ENCODE measurements at places on chromosomes 13 and 19.
A peak's percentile ranks its signal among the peaks of the same experiment; 100 is the strongest.

DNA sequence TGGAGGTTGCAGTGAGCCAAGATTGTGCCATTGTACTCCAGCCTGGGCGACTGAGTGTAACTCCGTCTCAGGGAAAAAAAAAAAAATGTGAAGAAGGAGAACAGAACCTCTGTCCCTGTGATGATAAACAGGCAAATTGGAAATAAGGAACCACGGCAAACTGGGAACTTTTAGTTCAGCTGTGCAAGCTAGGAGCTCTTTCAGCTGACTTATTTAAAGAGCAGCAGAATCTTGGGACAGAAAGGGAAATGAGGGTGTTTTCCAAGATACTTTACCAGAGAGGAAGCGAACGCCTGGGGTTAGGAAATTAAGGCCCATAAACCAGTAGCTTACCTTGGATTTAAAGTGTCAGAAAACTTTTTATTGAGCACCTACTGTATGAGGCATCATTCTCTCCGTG, 3.0 kb upstream of the UPF1 start:
- no peak for DNase-seq

GRCh38 chr13:51747438-51748434, 56.2 kb downstream of the DHRS12 start:
- no peak for DNase-seq

GRCh38 chr13:99446242-99446641, 55.0 kb upstream of the TM9SF2 start:
- no peak for DNase-seq

GRCh38 chr13:101065329-101065728, 351.0 kb downstream of the NALCN start:
- DNase-seq, result no peak

DNA sequence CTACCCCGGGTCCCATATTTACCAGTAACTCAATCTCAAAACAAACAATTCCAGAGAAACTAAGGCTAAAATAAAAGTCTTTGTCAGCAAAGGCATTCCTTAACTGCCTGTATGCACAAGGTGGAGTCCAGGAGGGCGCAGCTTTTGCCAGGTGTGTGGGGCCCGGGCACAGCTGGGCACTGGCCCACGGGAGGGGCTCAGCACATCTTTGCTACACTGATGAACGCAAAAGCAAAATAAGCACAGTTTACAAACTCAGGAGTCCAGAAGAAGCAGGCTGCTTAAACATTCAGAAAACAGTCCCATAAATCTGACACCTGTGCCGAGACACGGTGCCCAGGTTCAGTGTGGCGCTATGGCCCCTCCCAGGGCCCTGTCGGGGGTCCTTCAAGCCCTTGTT, 70.8 kb downstream of the SLC7A1 start:
- DNase-seq, result no peak

DNA sequence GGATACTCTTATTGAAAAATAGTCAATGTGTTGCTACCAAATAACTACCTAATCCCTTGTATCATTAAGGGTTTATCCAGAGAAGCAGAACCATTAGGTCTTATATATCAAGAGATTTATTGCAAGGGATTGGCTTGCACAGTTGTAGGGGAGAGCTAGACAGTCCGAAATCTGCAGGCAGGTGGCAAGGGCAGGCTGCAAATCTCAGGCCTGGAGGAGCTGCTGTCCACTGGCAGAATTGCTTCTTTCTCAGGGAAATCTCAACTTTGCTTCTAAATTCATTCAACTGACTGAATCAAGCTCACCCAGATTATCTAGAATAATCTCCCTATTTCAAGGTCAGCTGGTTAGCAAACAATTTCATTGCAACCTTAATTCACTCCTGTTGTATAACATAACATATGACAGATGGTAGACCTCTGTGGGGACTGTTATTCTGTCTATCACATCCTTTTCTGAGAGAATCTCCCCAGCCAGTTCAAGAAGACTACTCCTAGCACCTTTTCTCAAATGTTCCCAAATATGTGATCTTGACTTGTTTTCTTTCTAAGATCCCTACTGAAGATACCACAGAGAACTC, 194.2 kb downstream of the NHLRC3 start:
- DNase-seq, result no peak

- no peak for DNase-seq
These were observed 167.6 kb downstream of the PTPRS start for GRCh38 chr19:5172859-5173630.

DNA sequence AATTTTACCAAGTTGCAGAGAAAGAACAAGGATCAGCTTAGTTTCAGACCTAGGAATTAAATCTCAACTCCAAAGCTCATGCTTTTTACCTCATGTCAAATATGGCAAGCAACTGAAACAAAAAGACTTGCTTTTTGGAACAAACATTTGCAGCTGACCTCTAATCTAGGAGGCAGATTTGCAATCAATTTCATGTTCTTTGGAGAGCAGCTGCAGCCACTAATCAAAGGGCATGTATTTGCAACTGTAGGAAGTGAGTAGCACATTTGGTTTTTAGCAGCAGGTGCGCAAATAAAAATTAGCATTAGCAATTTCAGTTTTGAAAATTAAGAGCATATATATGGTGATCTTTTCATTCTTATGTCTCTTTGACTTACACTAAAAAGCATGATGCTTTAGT, 459.3 kb upstream of the SLC10A2 start:
- DNase-seq, result no peak

DNA sequence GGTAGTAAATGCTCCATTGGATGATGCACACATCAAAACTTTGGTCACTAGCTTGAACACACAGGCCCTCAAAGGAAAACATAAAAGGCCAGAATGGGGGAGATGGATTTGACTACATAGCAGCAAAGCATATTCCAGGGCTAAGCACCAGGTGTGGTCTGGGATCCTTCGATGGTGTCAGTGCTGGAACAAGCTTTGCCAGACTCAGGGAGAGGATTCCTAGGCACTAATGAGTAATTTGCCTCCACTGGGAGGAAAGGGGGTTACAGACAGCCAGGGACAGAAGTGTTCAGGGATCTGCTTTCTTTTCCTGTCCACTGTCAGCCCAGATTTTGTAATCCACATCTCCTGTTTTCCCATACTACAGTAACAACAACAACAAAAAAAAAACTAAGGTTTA, 157.2 kb upstream of the OBI1 start:
- DNase-seq, result no peak

DNA sequence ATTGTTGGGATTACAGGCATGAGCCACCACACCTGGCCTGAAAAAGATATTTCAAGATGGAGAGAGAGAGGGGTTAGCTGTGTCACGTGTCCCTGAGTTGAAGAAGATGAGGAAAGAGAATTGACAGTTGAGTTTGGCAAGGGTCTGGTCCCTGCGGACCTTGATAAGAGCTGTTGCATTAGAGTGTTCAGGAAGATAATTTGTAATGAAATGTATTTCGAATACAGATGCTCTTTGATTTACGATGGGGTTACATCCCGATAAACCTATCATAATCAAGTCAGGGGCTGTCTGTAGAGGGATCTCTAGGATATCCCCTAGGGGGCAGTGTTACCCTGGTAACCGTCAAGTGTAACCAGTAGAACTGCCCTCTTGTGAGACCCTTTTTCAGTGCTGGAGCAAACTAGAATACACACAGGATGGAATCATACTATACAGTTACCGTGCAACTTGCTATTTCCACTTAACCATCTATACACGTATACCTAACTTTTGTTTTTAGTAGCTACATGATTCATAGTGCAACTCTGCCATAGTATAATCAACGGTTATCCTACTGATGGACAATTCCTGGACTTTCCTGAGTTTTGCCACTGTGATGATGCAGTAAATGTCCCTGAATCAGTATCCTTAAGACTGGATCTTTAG, 1.5 kb upstream of the ELOF1 start:
- no peak for DNase-seq

- DNase-seq, result no peak
These were observed 75.8 kb upstream of the MCF2L start for GRCh38 chr13:112893207-112893569.

DNA sequence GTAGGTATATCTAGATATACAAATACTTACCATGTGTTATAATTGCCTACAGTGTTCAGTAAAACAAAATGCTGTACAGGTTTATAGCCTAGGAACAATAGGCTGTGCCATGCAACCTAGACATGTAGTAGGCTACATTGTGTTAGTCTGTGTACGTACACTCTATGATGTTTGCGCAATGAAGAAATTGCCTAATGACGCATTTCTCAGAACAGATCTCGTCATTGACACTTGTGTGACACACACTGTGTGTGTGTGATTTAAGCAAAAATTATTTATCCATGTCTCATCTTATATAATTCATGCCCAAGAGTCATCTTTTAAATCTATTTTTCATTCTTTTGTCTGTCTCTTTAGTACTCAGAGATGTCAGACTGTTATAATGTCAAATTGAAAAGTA, 1888.8 kb upstream of the PCDH20 start:
- no peak for DNase-seq

GRCh38 chr19:55640577-55641425, at the start of gene ZNF580:
ZNF580 (plus strand) TSS chr19:55641002; CDS start chr19:55642509, 1,507 bp downstream.
- DNase-seq, result peak; percentile 64

GRCh38 chr13:26012995-26013394, 38.8 kb downstream of the SHISA2 start:
- no peak for DNase-seq

- no peak for DNase-seq
These were observed 402.7 kb downstream of the TBC1D4 start for GRCh38 chr13:75079226-75079625.

DNA sequence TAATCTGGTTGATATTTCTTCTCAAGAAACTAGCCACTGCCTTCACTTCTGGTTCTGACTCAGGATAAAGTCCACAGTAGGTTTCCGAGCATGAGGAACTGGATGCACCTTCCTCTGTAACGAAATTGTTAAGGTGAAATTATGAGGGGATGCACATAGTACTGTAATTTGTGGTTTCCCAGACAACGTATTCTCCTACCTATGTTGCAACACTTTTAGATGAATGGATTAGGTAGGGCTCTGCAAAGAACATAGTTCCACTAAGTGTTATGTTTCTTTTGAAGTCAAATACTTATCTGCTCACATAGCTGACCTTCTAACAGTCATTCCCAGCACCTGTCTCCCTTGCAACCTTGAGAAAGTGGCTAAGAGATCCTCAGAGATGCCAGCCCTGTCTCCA, 5.7 kb upstream of the ZC3H13 start:
- no peak for DNase-seq

DNA sequence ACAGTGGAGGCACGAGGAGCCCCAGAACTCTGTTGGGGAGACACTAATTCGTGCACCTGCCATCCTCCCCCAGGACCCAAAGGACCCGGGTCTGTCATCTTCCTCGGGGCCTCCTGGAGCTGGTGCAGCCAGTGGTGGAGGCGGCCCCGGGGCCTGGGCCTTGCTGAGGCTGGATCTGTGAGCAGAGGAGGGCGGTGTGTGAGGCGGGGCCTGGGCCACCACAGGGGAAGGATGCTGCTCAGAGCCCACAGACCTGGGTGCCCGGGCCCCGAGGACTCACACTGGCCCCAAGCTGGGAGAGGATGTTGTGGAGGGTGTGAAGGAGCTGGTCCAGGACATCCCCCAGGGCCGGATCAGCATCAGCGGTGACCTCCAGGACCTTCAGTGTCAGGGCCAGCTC, 8.3 kb downstream of the IFNL3 start:
- no peak for DNase-seq

- DNase-seq, result no peak
These were observed 5.7 kb downstream of the PTPRS start for GRCh38 chr19:5334824-5335500.

GRCh38 chr13:98586400-98587345, 9.8 kb upstream of the STK24 start:
- DNase-seq, result no peak

DNA sequence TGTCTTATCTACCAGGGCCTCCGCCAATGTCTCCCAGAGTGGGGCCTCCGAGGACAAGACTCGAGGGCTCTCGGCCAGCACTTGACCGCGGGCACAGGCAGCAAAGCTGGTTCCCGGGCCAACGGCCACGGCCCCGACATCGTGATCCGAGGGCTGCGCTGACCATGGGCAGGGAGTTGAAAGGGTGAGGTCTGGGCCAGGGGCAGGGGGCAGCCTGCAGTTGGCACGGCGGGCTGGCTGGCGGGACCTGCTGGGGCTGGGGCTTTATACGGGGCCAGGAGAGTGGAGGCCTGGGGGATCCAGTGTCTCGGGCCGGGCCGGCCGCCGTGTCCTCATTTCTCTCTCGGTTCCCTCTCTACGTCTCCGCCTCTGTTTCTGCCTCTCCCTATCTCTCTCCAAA, 9.8 kb upstream of the LINGO3 start:
- DNase-seq, result no peak

DNA sequence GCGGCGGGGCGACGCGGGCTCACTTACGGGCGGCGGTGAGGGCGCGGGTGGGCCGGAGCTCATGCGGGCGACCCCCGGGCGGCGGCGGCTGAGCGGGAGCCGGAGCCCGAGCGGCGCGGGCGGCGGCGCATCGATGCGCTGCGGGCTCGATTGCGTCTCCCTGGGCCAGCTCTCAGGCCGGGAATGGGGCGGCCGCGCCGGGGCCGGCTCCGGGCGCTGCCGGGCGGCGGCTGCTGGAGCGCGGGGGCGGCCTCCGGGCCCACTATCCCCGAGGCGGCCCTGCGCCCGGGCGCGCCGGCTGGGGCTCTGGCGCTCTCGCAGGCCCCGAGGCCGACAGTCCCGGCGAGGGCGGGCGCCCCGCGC, 1.4 kb upstream of the TSHZ3 start:
- DNase-seq, result no peak

DNA sequence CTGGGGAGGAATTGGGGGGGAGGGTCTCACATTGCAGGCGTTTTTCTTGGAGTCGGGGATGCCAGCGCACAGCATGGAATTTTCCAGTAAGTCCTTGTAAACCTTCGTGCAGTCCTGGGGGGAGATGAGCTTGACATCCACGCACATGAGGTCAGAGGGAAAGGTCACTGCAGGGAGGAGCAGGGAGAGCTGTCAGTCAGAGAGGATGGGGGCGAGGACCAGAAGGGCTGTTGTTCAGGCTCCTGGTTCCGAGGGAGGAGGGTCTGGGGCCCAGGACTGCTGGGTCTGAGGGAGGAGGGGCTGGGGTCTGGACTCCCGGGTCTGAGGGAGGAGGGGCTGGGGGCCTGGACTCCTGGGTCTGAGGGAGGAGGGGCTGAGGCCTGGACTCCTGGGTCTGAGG, 4.0 kb downstream of the KLK7 start:
- DNase-seq, result no peak

DNA sequence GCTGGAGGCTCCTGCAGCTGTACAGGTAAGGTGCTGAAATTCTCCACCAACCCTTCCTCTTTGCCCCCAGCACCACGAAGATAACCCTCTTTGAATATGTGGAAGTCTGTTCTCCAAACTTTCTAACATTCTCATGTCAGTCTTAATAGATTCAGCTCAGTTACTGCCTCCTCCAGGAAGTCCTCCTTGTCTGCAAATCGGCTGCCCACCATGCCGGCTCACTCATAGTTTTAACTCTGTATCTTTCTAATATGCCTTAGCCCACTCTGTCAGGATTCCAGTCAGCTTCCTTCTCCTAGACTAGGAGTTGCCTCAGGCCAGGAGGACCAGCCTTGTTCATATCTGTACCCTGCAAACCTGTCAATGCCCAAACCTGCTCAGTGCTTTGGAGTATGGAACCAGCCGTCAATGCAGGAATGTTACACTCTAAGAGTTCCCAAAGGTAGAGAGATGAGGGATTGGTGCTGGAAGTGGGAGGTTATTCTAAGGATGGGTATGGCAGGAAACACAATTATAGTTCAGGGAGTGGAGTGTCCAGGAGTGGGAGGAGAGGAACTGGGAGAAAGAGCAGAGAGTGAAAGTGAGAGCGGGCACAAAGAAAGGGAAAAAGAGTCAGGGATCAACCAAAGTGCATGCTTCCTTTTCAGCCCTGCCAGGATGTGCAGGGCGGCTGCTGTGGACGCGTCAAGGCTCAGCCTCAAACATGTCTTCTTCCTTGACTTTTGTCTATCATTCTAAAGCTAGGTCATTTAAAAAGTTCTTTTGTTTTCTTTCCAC, 38.0 kb upstream of the ALOX5AP start:
- DNase-seq, result no peak
